Left cardiac atrium (tissue), 4 donors: ENCODE measurements at places on chromosomes 4 and X.
A peak's percentile ranks its signal among the peaks of the same experiment; 100 is the strongest.

GRCh38 chr4:25485104-25485503 is 108.0 kb downstream of the ANAPC4 start:
- no peak for DNase-seq

DNA sequence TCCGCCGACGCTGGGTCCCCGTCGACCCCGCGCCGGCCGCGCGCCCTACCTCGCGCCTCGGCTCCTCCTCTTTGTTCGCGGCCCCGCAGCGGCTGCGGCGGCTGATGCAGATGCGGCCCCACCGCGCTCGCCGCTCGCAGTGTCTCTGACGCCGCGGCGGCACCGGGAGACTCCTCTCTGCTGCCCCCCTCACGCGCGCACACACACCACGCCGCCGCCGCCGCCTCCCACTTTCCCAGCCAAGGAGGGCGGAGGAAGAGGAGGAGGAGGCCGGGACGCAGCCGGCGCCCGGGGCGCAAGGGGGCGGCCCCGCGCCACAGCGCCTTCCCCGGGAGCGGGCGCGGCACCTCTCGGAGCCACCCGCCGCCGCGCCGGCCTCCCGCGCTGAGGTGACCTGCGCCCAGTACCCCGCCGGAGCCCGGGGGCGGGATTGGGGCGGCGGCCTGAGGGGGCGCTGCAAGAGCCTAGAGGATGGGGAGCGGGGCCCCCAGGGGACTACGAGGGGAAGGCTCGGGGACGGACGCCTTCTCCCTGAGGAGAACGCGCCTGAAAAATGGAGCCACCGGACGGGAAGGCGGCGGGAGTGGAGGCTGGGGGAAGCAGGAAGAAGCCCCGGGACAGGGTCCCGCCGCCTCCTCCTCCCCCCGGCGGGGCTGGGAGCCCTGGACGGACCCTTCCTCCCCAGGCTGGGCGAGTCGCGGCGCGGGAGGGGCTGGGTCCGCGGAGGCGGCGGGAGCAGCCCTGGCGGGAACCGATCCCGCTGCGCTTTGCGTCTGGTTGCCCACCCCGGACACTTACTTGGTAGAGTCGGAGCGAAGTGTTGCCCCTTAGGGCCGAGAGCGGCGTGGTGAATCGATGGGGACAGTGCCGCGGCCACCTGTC is at the start of gene SH3RF1:
SH3RF1 (minus strand) TSS at position 147 of the 882 bp plus-strand sequence. CDS start 1,744 bp downstream, outside the sequence.
- peak; percentile 91 for DNase-seq

GRCh38 chr4:25258980-25259578 is 25.2 kb downstream of the PI4K2B start:
- no peak for DNase-seq

DNA sequence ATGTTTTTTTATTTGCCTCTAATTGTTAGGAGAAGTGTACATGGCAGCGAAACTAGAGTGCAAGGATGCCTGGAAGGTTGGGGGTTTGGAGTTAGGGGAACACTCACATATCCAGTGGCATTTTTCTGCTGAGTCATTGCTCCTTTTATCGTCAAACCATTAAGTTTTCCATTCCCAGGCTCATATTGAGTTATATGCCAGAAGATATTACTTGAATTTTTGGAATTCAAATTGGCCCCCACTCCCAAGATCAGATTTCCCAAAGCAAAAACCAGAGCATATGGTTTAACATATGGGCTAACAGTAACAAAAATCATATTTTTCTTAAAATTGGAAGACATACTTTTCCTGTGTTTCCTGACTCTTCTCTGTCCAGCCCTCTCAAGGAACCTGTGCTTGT is 152.7 kb downstream of the FSTL5 start:
- DNase-seq, result no peak

DNA sequence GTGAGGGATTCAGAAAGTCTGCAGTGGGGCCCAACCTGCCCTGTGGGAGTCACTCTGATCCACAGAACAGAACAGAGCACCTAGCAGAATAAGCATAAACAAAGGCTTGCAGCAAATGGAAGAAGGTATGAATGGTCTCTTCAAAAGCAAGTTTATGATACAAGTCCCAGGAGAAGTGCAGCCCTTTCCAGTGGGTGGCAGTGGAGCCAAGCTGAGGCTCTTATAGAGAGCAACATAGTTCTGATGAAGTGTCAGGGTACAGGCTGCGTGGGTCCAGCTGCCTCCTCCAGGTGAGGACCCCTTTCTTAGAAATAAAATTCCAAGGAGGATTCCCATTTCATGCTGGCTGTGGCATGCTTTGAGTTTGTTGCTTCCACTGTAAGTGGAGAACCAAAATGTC is 88.8 kb upstream of the PAK3 start:
- DNase-seq, result no peak

GRCh38 chr4:89196745-89197144 is 85.4 kb downstream of the TIGD2 start:
- no peak for DNase-seq

DNA sequence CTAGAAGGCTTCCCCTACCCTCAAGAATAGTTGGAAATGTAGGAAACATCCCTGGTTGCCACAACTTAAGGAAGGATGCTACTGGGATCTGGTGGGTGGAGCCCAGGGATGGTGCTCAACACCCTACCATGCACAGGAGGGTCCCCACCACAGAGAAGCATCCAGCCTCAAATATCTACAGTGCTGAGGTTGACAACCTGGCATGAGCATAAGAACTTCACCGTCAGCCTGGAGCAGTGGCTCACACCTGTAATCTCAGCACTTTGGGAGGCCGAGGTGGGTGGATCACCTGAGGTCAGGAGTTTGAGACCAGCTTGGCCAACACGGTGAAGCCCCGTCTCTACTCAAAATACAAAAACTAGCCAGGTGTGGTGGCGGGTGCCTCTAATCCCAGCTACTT is 24.0 kb upstream of the ASMTL start:
- no peak for DNase-seq

- DNase-seq, result no peak
These were observed 109.3 kb upstream of the MSX1 start for GRCh38 chr4:4750187-4750586.

GRCh38 chr4:158667651-158668198 is 4.0 kb downstream of the C4orf46 start:
- no peak for DNase-seq

DNA sequence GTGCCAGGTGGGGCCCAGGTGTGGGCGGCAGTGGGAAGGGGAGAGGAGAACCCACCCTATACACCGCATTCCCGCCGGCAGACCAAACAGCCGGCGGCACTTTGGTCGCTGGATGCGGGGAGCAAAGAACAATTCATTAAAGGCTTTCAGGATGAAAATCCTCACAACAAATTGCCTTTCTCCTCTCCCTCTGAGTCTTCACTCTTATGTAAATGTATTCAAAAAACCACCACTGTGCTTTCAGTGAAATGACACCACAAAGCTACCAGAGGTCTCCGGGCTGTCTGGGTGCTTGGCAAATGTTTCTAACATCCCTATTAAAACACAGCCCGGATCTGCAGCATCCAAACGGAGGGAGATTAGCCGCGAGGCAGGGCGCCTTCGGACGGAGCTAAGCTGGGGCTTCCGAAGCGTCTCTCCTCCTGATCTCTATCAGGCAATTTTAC is 171.8 kb upstream of the TBL1X start:
- no peak for DNase-seq

DNA sequence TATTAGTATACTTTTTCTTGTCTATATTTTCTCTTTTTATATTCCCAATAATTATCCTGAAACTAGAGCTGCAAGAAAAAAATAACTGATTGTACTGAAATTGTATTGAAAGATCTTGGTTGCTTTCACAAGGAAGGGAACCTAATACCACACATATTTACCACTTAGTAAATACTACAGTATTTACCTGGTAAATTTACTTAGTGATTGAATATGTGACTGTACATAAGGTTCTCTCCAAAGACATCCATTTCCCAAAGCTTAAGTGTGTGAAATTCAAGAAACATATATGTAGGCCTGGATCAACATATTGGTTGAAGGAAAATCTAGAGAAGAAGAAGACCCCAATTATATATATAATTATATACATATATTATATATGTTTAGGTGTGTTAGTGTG is 1272.7 kb downstream of the C4orf33 start:
- no peak for DNase-seq

GRCh38 chrX:72078411-72078810 is 53.3 kb downstream of the RTL5 start:
- no peak for DNase-seq
